ENCODE measurements at places on chromosomes 5 and 9.

GRCh38 chr5:136563489-136563888, 198.1 kb upstream of the TRPC7 start:
- DNase-seq = peak; percentile 14

DNA sequence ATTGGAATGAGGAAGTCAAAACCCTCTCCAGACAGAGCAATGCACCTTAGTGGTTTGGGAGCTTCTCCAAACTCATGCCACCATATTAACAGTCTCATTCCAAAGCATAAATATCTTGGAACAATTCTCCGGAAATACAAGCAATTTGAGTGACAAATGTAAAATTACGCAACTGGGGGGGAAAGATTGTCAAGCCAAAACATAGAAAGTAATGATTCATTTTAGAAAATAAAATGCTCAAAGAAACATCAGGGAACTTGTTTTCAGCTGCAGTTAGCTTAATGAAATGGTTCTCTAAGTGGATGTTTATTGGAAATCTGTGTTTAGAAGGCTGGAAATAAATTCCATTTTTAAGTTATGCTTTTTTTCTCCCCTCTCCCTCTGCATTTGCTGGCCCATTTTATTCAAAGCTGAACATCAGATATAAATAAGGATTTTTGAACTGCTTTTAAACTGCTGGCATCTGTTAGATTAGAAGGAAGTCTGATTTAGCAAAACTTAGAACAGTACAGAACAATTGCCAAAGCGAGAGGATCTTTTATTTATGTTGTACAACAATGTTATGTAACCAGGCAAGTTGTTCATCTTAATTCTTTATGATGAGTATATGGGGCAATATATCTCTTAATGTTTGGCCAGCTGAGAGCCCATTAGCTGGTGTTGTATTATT, 551.9 kb downstream of the PRELID2 start:
- no peak for DNase-seq

DNA sequence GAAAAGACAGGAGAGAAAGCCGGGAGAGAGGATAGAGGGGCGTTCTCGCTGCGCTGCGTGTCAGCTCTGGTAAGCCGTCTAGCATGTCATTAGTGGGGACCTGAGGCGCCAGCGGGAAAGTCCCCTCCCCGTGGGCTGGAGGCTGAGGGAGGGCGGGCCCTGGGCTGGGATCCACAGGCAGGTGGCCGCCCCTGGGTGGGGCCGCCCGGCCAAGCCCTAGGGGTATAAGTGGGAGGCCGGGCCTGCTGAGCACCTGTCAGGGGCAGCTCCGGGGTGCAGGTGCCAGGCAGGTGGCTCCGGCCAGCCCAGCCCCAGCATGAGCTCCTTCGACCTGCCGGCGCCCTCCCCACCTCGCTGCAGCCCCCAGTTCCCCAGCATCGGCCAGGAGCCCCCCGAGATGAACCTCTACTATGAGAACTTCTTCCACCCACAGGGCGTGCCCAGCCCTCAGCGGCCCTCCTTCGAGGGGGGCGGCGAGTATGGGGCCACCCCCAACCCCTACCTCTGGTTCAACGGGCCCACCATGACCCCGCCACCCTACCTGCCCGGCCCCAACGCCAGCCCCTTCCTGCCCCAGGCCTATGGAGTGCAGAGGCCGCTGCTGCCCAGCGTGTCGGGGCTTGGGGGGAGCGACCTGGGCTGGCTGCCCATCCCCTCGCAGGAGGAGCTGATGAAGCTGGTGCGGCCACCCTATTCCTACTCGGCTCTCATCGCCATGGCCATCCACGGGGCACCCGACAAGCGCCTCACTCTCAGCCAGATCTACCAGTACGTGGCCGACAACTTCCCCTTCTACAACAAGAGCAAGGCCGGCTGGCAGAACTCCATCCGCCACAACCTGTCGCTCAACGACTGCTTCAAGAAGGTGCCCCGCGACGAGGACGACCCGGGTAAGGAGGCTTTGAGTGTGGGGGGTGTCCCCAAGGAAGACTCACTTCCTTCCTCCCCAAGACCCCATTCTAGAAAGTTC, at the start of gene FOXI1:
FOXI1 (plus strand) TSS at position 256 of the 970 bp plus-strand sequence; CDS start at position 317, 61 bp downstream.
- no peak for DNase-seq

DNA sequence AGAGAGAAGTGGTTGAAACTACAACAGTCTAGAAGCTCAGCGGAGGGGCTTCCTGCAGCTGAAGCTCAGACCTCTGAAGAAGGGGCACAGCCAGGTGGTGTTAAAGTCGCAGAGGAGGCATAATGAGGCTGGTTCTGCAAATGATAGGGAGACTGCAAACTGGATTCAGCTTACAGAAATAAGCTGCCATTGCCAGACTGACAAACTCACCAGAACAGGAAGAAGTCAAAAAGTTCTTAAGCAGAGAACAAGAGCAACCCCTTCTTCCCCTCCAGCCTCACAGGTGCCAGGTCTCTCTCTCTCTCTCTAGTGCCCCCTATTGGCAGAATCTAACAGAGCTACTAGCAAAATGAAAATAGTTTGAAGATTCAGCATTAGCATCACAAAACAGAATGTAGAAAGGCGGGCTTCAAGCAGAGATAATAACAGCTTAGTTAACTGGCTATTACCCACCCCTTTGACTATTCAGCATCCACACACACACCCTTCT, 76.7 kb downstream of the GRAMD2B start:
- DNase-seq = no peak

DNA sequence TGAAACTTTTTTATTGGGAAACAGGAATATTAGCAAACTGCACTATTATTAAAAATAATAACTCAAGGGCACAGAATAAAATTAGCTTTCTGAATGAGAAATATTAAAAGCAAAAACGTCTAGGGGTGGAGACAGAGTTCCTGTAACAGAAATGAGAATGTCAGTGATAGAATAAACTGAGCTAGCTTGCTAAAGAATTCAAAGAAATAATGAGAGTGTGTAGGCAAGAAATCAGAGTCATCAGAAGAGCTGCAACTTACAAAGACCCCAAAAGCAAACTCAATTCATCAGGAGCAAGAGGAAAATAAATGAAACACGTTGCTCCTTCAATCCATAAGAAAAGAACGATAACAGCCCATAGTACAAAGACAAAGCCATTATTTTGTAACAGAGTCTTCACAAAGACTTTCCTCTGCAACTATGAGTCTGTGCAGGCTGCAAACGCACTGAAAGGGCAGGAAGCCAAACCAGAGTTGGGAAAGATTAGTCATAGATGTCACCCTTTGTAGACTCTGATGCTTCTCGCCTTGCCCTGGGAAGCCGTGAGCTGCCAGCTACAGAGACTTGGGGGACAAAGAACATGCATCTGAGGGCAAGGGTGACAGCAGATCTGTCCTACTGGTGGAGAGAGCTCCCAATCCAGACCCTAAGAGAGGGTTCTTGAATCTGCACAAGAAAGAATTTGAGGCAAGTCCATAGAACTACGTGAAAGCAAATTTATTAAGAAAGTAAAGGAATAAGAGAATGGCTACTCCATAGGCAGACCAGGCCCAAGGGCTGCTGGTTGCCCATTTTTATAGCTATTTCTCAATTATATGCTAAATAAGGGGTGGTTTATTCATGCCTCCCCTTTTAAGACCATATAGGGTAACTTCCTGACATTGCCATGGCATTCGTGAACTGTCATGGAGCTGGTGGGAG, 40.8 kb downstream of the SHC3 start:
- DNase-seq = peak; percentile 90

- no peak for DNase-seq
Measured at GRCh38 chr9:133342069-133342406, 5.9 kb downstream of the MED22 start.

GRCh38 chr5:87389296-87390034, 23.3 kb downstream of the CCNH start:
- no peak for DNase-seq

- peak; percentile 86 for DNase-seq
Measured at GRCh38 chr9:123364241-123364824, 8.3 kb downstream of the CRB2 start.

GRCh38 chr5:167049771-167050567, 1241.5 kb upstream of the WWC1 start:
- no peak for DNase-seq

- no peak for DNase-seq
Measured at GRCh38 chr5:28216939-28217360, 1178.6 kb upstream of the CDH9 start.

GRCh38 chr5:140111011-140111858, 2.7 kb upstream of the PURA start:
- DNase-seq = no peak

GRCh38 chr5:4576161-4576748, 563.9 kb upstream of the ADAMTS16 start:
- DNase-seq = no peak

DNA sequence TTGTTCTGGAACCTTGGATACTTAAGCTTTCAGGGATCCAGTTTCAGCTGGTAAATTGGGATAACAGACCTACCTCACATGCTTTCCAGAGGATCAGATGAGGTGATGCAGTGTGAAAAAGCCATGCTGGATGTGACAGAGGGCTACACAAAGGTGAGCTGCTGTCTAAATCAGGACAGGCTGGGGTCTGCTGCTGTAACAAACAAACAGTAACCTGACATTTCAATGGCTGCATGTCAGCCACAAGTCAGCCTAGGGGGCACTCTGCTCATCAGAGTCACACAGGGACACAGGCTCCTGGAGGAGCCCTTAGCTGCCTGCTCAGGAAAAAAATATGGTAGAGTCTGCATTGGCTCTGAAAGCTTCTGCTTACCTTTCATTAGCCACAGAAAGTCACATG, 66.7 kb upstream of the EGFLAM start:
- no peak for DNase-seq

DNA sequence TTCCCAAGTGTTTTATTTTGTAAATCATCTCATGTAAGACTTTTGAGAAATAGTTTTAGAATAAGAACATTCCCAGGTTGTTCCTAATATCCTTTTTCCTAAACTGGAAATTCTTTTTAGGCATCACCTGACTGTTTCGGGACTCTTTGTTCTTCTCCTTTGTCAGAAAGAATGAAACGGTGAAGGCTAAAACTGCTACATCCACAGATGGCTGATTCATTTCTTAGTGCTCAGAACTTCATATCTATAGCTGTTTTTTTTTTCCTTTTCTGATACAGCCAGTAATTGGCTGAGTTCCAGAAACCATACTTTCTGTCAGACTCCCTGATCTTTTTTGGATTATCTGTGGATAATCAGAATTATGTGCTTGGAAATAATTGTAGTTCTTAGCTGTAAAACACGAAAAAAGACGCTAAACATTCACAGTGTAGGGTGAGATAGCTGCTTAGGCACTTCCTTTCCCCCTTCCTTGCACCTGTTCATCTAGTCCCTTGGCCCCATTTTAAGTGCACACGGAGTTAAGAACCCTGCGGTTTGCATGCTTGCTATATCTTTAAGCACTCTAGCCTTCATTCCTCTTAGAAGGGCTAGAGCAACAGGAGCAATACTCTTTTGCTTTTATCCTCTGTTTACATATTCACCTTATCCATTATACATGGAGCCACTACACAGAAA, 283.9 kb downstream of the PJA2 start:
- DNase-seq = no peak

GRCh38 chr9:219670-220365, 5.2 kb downstream of the DOCK8 start:
- DNase-seq = no peak
